ENCODE measurements at places on chromosomes 3 and 15.

GRCh38 chr15:58318517-58318916 is 113.3 kb upstream of the LIPC start:
- DNase-seq = no peak

GRCh38 chr15:80367094-80367493 is 37.1 kb upstream of the ARNT2 start:
- peak; percentile 11 for DNase-seq

DNA sequence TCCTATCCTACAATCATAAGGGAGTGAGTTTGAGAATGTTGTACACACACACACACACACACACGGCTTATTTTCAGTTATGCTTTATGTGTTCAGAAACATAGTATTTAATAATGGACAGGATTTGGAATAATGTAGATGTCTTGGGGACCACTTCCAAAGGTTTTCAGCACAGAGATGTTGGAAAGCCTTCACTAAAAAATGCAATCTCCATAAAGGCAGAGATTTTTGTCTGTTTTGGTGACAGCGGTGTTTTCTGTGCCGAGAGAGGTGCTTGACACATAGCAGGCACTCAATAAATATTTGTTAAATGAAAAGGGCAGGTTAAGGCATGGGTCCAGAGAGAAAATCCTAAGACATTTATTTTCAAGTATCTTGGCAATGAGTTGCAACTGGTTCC is 428.2 kb upstream of the RGMA start:
- no peak for DNase-seq

GRCh38 chr3:106004826-106005225 is 136.0 kb upstream of the CBLB start:
- no peak for DNase-seq

DNA sequence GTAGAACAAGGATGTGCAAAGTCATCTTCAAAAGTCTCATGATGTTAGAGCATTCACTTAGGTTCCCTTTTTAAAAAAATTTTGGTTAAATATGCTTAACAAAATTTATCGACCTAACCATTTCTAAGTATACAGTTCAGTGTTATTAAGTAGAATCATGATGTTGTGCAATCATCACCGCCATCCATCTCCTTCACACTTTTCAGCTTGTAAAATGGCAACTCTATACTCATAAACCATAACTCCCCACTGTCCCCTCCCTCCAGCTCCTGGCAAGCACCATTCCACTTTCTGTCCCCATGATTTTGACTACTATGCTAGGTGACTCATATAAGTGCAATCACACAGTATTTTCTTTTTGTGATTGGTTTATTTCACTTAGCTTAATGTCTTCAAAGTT is 895.0 kb downstream of the TBL1XR1 start:
- DNase-seq = no peak
